K562 (cell line): ENCODE measurements at places on chromosomes 16 and 17. TPM values are rescaled to one million over a fixed set of nuclear protein-coding genes. Genes with fewer than 3 reads are reported as not detected.

DNA sequence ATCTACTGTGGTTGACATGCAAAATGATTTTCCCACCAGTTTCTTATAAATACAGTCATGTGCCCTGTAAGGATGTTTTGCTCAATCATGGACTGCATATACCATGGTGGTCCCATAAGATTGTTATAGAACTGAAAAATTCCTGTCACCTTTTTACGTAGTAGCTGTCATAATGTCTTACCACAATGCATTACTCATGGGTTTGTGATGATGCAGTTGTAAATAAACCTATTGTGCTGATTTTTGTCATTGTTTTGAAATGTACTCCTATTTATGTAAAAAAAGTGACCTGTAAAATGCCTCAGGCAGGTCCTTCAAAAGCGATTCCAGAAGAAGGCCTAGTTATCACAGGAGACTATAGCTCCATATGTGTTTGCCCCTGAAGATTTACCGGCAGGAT, 695.4 kb upstream of the KIF2B start:
- H3K36me3 ChIP-seq = no peaks in the 10 kb centered on the region
- no peaks in the 10 kb centered on the region for H3K4me1 ChIP-seq
- no peak for DNase-seq

DNA sequence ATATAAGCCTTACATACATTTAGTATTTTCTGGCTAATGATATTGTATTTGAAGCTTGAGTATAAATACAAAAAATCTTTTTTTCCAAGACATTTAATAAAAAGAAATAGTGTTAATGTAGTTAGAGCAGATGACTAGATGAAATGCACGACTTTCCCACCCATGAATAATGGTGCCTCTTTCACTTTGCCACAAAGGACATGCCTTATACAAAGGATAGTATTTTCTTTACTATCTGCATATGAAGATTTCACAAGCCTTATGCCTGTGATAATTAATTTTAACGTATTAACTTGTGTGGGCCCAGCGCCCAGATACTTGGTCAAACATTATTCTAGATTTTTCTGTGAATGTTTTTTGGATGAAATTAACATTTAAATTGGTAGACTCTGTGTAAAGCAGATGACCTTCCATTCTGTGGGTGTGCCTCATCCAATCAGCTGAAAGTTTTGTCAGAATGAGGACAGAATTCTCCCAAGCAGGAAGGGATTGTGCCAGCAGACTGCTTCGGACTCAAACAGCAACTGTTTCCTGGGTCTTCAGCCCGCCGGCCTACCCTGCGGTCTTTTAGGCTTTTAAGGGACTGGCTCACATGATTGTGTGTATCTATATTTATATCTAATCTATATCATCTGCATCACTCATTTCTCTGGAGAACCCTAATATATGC, 115.4 kb downstream of the USP22 start:
- DNase-seq = no peak
- H3K27me3 ChIP-seq = no peaks in the 10 kb centered on the region
- peaks cover 20% of the 10 kb centered on the region; the same call in 1 of the 3 replicates for H3K36me3 ChIP-seq

DNA sequence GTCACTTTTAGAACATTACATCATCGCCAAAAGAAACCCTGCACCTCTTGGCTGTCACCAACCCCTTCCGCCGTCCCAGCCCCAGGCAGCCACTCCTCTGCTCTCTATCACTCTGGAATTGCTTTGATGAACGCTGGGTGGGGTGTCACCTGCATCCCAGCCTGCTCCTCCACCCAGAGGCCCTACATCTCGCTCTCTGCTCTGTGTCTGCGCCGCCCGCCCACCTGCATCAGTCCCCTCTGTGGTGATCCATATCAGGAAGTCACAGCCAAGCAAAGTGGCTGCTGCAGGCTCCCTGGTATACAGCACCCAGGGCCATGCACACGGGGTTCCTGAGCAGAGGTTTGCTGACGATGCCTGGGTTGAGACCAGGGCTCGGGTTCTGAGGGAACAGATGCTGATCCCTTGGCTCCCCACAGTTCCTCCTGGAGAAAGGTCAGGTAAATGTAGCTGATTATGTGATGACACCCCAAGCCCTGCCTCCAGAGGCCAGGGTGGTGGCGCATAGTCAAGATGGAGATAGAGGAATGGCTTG, 30.8 kb downstream of the MPRIP start:
- no peaks in the 10 kb centered on the region for H3K27me3 ChIP-seq
- H3K36me3 ChIP-seq = peaks cover 18% of the 10 kb centered on the region; the same call in 2 of the 3 replicates

- H3K4me1 ChIP-seq = peaks cover 7% of the 10 kb centered on the region; the same call in 2 of the 3 replicates
- peak overlapping the region; percentile 15; the same call in 1 of the 2 replicates for H3K4me3 ChIP-seq
- H3K36me3 ChIP-seq = no peaks in the 10 kb centered on the region
- peaks cover 43% of the 10 kb centered on the region for H3K27me3 ChIP-seq
- peak; percentile 35 for DNase-seq
- no peak overlapping the region for H3K27ac ChIP-seq
Measured at GRCh38 chr17:44970136-44970741, 2.1 kb upstream of the C1QL1 start.

GRCh38 chr17:51029568-51030463, 90.9 kb downstream of the SPAG9 start:
- no peaks in the 10 kb centered on the region for H3K27me3 ChIP-seq
- H3K4me1 ChIP-seq = no peaks in the 10 kb centered on the region
- no peak overlapping the region for H3K27ac ChIP-seq
- no peak overlapping the region for H3K4me3 ChIP-seq
- no peak for DNase-seq

GRCh38 chr16:2874032-2874911, 8.7 kb upstream of the FLYWCH2 start:
- H3K27me3 ChIP-seq = no peaks in the 10 kb centered on the region
- no peak overlapping the region for H3K4me3 ChIP-seq
- DNase-seq = no peak
- no peaks in the 10 kb centered on the region for H3K36me3 ChIP-seq

DNA sequence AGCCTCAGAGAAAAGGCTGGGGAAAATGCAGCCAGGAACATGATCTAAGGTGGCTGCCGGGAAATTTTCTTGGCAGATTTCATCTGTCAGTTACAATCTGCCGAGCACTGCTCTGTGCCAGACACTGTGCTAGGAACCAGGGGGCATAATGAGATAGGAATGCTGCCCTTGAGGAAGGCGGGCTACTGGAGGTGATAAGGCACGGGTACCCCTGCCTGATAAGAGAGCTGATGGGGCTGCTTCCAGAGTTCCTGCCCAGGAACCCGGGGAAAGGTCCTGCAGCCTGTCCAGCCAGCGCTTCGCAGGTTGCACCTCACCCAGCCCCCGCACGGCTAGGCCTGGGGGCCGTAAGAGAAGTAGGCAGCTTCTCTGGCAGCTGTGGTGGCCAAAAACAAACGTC, 3.1 kb downstream of the SCNN1G start:
- no peak for DNase-seq
- no peaks in the 10 kb centered on the region for H3K4me1 ChIP-seq
- H3K27ac ChIP-seq = no peak overlapping the region
- peaks cover 22% of the 10 kb centered on the region; the same call in 2 of the 3 replicates for H3K27me3 ChIP-seq
- no peak overlapping the region for H3K4me3 ChIP-seq

GRCh38 chr17:77343031-77343800, 202.4 kb downstream of the SEC14L1 start:
- no peaks in the 10 kb centered on the region; the same call in 1 of the 3 replicates for H3K36me3 ChIP-seq
- H3K27ac ChIP-seq = no peak overlapping the region
- H3K4me3 ChIP-seq = no peak overlapping the region
- peaks cover 5% of the 10 kb centered on the region; the same call in 2 of the 3 replicates for H3K4me1 ChIP-seq

DNA sequence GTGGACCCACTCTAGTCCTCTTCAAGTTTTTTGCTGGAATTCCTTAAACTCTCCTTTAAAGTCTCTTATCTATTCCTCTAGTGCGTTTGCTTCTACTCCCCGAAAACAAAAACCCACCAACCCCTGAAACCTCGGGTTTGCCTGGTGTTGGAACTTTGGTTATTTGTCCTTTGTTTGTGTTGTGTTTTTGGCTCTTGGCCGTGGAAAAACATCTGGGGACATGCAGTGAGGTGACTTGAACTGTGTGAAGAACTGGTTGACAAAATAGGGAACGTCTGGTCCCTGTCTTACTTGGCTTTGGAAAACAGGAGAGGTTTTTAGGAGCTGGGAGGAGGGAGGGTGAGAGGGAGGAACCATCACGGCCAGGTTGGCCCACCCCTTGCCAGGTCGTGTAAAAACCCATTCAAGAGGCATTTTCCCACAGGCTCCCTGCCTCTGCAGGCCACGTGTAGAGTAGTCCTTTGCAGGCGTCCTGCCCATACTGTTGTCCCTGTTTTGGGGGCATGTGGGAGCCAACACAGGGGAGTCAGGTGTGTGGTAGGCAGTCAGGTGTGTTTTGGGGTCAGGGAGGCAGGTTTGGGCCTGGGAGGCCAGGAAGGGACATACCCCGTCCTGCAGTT, 169.3 kb downstream of the RAB11FIP4 start:
- peaks cover 26% of the 10 kb centered on the region for H3K27me3 ChIP-seq
- no peak overlapping the region for H3K4me3 ChIP-seq
- H3K27ac ChIP-seq = no peak overlapping the region
- DNase-seq = no peak

DNA sequence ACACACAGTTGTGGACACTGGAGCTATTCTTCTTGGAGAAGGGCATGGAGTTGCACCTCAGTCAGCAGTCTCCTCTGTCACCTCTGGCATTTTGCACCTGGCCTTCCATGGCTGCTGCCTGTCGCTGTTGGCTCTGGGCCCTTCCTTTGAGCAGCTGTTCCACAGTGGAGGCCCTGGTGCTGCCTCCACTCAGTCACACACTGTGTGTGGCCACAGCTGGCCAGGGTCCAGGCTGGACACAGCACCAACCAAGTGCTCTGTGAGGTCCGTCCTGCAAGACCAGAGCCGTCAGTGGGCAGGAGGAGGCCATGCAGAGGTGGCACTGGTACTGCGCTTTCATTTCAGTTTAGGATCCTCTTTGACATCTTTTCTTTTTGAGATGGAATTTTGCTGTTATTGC, 21.6 kb upstream of the MED9 start:
- H3K36me3 ChIP-seq = no peaks in the 10 kb centered on the region
- H3K27me3 ChIP-seq = peaks cover 21% of the 10 kb centered on the region
- H3K27ac ChIP-seq = no peak overlapping the region
- no peak for DNase-seq

- H3K27me3 ChIP-seq = no peaks in the 10 kb centered on the region
- DNase-seq = no peak
- no peaks in the 10 kb centered on the region for H3K4me1 ChIP-seq
- H3K27ac ChIP-seq = no peak overlapping the region
Measured at GRCh38 chr16:14559809-14560241, 70.2 kb downstream of the PARN start.

- no peak overlapping the region for H3K27ac ChIP-seq
- peaks cover 3% of the 10 kb centered on the region; the same call in 1 of the 3 replicates for H3K4me1 ChIP-seq
- no peaks in the 10 kb centered on the region for H3K36me3 ChIP-seq
- H3K27me3 ChIP-seq = no peaks in the 10 kb centered on the region
- DNase-seq = no peak
Measured at GRCh38 chr17:57607553-57608120, 137.5 kb downstream of the CCDC182 start.

DNA sequence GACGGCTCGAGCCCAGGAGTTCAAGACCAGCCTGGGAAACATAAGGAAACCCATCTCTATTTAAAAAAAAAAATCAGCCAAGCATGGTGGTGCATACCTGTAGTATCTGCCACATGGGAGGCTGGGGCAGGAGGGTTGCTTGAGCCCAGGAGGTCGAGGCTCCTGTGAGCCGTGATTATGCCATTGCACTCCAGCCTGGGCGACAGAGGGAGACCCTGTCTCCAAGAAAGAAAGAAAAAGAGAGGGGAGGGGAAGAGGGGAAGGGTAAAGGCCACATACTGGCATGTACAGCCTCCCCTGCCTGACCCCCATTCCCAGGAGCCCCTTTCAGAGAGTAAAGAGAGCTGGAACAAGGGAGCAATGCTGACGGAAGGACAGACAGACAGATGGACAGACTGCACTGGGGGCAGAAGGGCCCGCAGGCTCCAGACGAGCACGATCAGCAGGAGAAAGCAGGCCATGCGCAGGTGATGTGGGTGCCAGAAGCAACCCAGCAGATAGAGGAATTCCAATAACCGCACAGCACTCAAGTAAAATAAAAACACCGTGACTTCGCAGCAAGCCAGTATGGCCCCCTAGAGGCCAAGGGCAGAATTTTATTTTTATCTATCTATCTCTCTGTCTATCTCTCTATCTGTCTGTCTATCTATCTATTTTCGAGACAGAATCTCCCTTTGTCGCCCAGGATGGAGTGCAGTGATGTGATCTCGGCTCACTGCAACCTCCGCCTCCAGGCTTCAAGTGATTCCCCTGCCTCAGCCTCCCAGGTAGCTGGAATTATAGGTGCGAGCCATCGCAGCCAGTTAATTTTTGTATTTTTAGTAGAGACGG, 27.1 kb upstream of the SNN start:
- no peaks in the 10 kb centered on the region for H3K36me3 ChIP-seq
- H3K4me1 ChIP-seq = peaks cover 10% of the 10 kb centered on the region; the same call in 2 of the 3 replicates
- peak; percentile 39 for DNase-seq
- peaks cover 5% of the 10 kb centered on the region; the same call in 2 of the 3 replicates for H3K27me3 ChIP-seq
- no peak overlapping the region for H3K27ac ChIP-seq

Gene PAM16
- 123 and 150 TPM in 2 replicates for total RNA-seq

Gene SLC47A1
- 0.42 TPM in 1 of 2 replicates, not detected in the other for total RNA-seq

Gene DNAJA2
- total RNA-seq = 63.0 and 68.8 TPM in 2 replicates

Gene BRICD5
- 2.0 and 4.0 TPM in 2 replicates for total RNA-seq

Gene SOX8
- 0.07 TPM in 2 replicates for total RNA-seq

Gene CPNE7
- 58.8 and 73.4 TPM in 2 replicates for total RNA-seq

Gene LPO
- 0.11 TPM in 1 of 2 replicates, not detected in the other for total RNA-seq
